Ascending aorta (tissue), 2 donors: ENCODE measurements at places on chromosomes 13 and 19.
A peak's percentile ranks its signal among the peaks of the same experiment; 100 is the strongest.

DNA sequence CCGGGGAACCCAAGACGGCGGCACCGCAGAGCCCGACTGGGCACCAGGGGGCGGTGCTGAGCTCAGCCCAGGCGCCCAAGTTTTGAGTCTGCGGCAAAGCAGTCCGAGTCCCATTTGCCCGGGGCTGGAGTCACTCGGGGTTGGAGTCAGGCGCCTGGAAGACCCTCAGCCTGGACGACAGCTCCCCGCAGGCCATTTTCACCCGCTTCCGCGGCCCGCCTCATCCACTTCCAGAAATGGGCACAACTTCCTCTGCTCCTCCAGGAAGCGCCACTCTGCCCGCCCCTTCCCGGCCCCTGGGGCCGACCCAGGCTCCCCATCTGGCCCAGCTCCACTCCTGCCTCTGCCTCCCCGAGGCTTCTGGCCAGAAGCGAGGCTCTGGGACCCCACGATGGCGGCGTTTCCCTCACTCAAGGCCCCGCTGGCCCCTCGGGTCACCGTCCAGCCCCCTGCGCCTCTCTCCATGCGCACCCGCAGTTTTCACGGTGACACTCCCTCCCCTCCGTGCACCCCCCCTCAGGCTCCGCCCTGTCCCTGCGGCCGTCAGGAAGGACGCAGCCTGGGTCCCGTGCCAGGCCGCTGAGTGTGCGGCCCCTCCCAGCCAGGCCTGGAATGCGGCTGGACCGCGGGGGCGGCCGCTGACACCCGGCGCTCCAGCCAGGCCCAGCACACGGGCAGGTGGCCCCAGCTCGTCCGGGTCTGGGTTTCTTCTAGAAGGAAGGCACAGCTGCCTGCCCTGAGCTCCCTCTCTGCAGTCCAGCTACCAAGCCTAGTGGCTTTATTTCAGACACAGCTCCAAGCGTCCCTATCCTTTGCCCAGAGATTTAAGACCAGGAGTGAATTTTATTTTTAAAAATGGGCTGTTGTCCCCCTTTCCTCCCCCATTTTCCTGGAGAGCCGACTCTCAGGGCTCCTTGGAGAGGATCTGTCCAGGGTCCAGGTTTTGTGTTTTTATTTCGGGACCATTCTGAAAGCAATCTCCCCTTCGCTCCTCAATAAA is 4.7 kb downstream of the SERTAD1 start:
- H3K4me1 ChIP-seq: peaks cover 14% of the 10 kb centered on the region
- H3K27me3 ChIP-seq: no peaks in the 10 kb centered on the region
- peak overlapping the region; percentile 55 for H3K4me3 ChIP-seq
- peaks cover 11% of the 10 kb centered on the region for H3K36me3 ChIP-seq
- peak overlapping the region; percentile 98 for H3K27ac ChIP-seq
- peak; percentile 75 for DNase-seq

DNA sequence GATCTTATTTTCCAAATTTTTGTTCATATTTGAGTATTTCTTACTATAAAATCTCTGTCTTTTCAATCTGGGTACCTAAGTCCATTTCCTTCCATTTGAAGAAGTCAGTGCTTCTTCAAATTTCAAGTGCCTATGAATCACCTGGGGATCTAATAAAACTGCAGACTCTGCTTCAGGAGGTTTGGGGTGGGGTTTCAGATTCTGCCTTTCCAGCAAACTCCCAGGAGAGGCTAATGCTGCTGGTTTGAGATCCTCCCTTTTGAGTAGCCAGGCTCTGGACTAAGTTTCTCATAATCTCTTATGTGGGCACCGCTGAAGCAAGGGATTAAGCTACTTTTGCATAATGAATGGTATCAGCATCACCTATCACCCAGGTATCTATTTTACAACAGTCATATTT is 242.4 kb downstream of the RGCC start:
- no peak for DNase-seq
- H3K4me1 ChIP-seq: peaks cover 4% of the 10 kb centered on the region
- H3K4me3 ChIP-seq: no peak overlapping the region
- H3K36me3 ChIP-seq: no peaks in the 10 kb centered on the region
- no peaks in the 10 kb centered on the region for H3K27me3 ChIP-seq

DNA sequence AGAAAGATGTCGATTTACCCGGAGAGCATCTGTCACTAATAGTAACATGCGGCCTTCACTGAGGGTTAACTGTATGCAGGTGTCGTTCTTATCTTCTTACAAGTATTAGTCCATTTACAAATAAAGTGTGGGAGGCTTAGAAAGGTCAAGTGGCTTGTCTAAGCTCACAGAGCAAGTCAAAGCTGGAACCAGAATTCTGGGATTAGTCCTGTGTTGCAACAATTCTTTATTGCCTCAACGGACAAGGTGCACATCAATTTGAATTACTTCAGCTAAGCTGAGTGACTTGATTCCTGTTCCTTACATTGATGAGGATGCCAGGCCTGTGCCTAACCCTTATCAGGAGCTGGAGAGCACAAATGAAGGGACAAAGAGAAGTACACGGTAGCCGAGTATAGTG is 1193.6 kb downstream of the UQCRFS1 start:
- no peaks in the 10 kb centered on the region for H3K4me1 ChIP-seq
- H3K4me3 ChIP-seq: no peak overlapping the region
- no peaks in the 10 kb centered on the region for H3K36me3 ChIP-seq
- no peak overlapping the region for H3K27ac ChIP-seq

DNA sequence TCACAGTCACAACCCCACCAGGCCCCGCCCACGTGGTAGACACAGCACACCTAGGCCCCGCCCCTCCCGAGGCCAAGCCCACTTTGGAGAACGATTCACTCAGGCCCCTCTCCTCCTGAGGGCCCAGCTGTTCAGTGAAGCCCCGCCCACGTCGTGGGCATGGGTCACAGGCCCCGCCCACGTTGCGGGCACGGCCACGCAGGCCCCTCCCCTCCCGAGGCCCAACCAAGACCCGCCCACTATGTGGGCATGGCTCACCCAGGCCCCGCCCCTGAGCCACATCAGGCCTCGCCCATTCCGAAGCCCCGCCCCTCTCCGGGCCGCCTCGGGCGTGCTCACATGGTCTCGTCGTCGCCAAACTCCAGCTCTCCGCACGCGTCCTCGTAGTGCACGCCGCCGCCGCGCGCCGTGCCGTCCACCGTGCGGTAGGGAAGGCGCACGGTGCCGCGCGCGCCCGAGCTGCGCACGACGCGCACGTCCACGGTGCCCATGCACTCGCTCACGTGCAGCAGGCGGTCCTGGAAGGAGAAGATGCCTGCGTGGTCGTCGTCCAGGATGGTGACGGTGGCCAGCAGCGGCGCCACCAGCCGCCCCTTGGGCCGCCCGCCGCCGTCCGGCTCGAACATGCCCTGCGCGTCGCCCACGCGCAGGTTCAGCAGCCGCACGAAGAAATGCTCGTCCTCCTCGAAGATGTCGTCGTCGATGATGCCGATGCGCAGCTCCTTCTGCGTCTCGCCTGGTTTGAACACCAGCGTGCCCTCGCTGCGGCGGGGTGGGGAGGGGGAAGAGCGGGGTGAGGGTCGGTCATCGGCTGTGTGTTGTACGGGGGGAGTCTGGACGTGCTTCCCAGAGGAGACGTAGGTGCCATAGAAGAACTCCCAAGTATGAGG is 24.0 kb downstream of the SLC8A2 start:
- no peak overlapping the region for H3K27ac ChIP-seq
- H3K4me1 ChIP-seq: peaks cover 3% of the 10 kb centered on the region
- peak overlapping the region; percentile 18 for H3K4me3 ChIP-seq
- peaks cover 46% of the 10 kb centered on the region for H3K27me3 ChIP-seq
- no peak for DNase-seq

- no peaks in the 10 kb centered on the region for H3K4me1 ChIP-seq
- no peak overlapping the region for H3K4me3 ChIP-seq
- DNase-seq: no peak
- no peak overlapping the region for H3K27ac ChIP-seq
- H3K27me3 ChIP-seq: no peaks in the 10 kb centered on the region
- H3K36me3 ChIP-seq: peaks cover 93% of the 10 kb centered on the region
Measured at GRCh38 chr19:43739439-43740235, 15.1 kb downstream of the SMG9 start.

DNA sequence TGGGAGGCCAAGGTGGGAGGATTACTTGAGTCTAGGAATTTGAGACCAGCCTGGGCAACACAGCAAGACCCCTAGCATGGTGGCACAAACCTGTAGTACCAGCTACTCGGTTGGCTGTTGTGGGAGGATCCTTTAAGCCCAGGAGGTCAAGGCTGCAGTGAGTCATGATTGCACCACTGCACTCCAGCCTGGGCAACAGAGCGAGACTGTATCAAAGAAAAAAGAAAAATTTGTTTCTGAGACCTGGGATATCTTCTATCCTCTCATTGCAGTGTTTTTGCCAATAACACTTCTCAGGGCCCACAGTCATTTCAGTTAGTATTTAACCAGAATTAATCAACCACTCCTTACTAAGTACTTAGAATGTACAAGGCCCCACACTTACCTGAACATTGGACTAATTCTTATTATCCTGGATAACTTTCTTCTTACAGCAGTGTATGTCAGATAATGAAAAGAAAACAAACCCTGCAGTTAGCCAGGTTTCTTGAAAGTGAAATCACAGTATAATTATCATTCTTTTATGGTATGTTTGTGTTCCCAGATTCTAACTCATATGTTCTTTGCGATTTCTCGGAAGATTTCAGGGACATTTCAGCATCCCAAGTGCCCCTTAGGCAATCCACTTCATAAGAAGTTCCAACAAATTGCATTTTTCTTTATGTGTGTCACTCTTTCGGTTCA is 75.6 kb upstream of the KLF5 start:
- H3K27me3 ChIP-seq: no peaks in the 10 kb centered on the region
- H3K36me3 ChIP-seq: no peaks in the 10 kb centered on the region
- no peak for DNase-seq
- no peak overlapping the region for H3K4me3 ChIP-seq

- no peak for DNase-seq
- no peak overlapping the region for H3K27ac ChIP-seq
- no peaks in the 10 kb centered on the region for H3K27me3 ChIP-seq
- peaks cover 2% of the 10 kb centered on the region for H3K36me3 ChIP-seq
- H3K4me1 ChIP-seq: no peaks in the 10 kb centered on the region
- no peak overlapping the region for H3K4me3 ChIP-seq
Measured at GRCh38 chr13:99075268-99076191, 97.7 kb upstream of the DOCK9 start.

DNA sequence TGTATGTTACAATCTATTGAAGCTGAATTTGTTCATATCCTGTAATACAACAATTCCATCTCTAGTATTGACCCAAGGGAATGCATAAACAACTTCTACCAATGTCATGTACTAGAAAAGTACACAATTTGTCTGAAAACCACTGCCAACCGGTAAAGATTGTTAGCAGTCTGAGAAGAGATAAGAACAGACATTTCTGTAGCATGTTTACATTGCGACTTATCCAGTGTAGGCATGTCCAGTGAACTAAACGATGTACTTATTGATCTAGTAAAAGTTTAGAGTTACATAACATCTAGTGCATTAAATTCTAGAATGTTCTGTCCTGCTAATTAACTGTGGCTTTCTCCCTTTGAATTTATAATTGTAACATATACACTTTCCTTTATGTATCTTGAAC is 425.9 kb downstream of the SLITRK6 start:
- H3K4me3 ChIP-seq: no peak overlapping the region
- no peak for DNase-seq
- H3K27ac ChIP-seq: no peak overlapping the region
- no peaks in the 10 kb centered on the region for H3K36me3 ChIP-seq
- H3K27me3 ChIP-seq: no peaks in the 10 kb centered on the region

GRCh38 chr13:41588899-41589298 is 131.5 kb downstream of the RGCC start:
- H3K27me3 ChIP-seq: no peaks in the 10 kb centered on the region
- no peak for DNase-seq
- peaks cover 3% of the 10 kb centered on the region for H3K36me3 ChIP-seq
- no peaks in the 10 kb centered on the region for H3K4me1 ChIP-seq

GRCh38 chr13:78409172-78409571 is 194.2 kb downstream of the POU4F1 start:
- no peak overlapping the region for H3K27ac ChIP-seq
- no peaks in the 10 kb centered on the region for H3K4me1 ChIP-seq

- H3K27ac ChIP-seq: no peak overlapping the region
- DNase-seq: no peak
- no peaks in the 10 kb centered on the region for H3K36me3 ChIP-seq
- H3K27me3 ChIP-seq: no peaks in the 10 kb centered on the region
Measured at GRCh38 chr13:104043184-104043583, 977.0 kb upstream of the SLC10A2 start.

DNA sequence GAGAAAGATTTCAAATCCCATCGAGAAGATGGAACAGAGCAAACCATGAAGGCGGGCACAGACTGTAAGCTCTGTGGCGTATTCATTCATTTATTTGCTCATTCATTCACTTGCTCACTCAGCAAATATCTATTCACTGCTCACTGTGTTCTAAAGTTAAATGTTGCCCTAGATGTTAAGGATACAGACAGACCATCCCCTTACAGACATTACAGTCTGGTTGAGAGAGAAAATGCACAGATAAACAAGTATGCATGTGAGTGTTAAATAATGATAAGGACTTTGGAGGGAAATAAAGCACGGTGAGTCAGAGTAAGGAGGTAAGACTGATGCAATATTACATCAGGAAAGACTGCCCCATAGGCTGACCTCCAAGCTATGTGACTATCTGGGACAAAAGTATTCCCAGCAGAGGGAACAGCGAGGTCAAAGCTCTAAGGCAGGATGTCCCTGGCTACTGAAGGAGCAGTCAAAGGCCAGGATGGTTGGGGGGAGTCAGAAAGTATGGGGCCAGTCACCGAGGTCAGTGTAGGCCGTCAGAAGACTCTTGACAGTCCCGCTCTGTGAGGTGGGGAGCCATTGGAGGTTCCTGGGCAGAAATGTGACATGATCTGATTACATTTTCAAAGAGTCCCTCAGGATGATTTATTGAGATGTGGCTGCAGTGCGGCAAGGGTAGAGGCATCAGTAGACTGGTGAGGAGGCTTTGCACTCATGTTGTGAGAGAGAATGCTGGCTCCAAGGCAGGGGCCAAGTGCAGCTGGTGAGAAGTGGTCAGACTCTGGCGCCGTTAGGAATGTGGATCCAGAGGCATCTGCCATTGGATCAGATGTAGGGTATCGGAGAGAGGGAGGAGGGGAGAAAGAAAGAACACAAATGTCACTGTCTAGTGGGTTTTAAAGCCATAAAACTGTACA is 37.9 kb downstream of the MBNL2 start:
- H3K36me3 ChIP-seq: no peaks in the 10 kb centered on the region
- H3K27me3 ChIP-seq: no peaks in the 10 kb centered on the region
- H3K4me1 ChIP-seq: peaks cover 12% of the 10 kb centered on the region
- no peak for DNase-seq

- H3K4me3 ChIP-seq: peak overlapping the region; percentile 88
- peaks cover 25% of the 10 kb centered on the region for H3K36me3 ChIP-seq
- no peak for DNase-seq
- no peaks in the 10 kb centered on the region for H3K27me3 ChIP-seq
- H3K4me1 ChIP-seq: peaks cover 7% of the 10 kb centered on the region
Measured at GRCh38 chr19:11539495-11540365, 1.1 kb downstream of the CNN1 start.

GRCh38 chr13:40132249-40132648 is 476.8 kb downstream of the COG6 start:
- no peak overlapping the region for H3K4me3 ChIP-seq
- H3K4me1 ChIP-seq: no peaks in the 10 kb centered on the region
- no peaks in the 10 kb centered on the region for H3K27me3 ChIP-seq
- H3K27ac ChIP-seq: no peak overlapping the region
- no peak for DNase-seq
- no peaks in the 10 kb centered on the region for H3K36me3 ChIP-seq

- H3K4me3 ChIP-seq: no peak overlapping the region
- H3K4me1 ChIP-seq: no peaks in the 10 kb centered on the region
- no peak overlapping the region for H3K27ac ChIP-seq
Measured at GRCh38 chr19:30685426-30686000, 313.3 kb downstream of the ZNF536 start.
